ENCODE measurements at places on chromosomes 16 and 17.

DNA sequence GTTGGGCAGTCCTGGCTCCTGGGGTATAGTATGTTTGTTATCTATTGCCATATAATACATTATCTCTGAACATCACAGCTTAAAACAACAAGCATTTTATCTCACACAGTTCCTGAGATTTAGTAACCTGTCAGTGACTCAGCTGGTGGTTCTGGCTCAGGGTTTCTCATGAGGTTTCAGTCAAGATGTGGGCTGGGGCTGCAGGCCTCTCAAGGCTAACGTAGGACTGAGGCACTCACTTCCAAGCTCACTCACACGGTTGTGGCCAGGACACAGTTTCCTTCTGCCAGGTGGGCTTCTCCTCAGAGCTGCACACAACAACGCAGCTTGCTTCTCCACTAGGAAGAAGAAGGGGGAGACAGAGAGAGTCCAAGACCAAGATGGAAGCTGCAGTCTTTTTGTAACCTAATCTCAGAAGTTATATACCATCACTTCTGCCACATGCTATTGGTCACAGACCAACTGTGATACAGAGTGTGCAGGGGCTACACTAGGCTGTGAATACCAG lies 10.3 kb upstream of the MED13 start:
- no peak for DNase-seq

GRCh38 chr16:67336648-67337047 lies 10.0 kb downstream of the LRRC36 start:
- no peak for DNase-seq

- DNase-seq = no peak
Measured at GRCh38 chr16:66486773-66487579, 59.9 kb downstream of the BEAN1 start.

GRCh38 chr16:21185659-21186325 lies 25.6 kb downstream of the ZP2 start:
- DNase-seq = no peak

DNA sequence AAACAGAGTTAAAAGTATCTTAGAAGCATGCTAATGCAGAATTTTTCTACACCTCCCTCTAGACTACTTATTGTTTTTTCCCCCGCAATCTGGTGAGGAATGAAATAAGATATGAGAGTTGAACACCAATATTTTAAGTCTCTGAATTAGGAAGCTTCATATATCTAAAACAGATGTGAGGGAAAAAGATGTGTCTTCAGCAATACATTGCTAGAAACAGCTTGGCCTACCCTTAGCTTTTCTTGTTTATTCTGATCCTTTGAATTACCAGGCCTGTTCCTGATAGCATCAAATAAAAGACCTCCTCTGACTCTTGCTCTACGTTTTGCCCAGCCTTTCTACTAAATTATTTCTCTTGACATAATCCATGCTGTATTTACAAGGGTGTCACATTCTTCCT lies 221.8 kb downstream of the CDH11 start:
- DNase-seq = no peak

- no peak for DNase-seq
Measured at GRCh38 chr16:53334581-53334980, 99.7 kb upstream of the RBL2 start.

GRCh38 chr16:71915350-71915749 lies 20.0 kb downstream of the IST1 start:
- DNase-seq = no peak

GRCh38 chr17:17511881-17512858 lies 16.0 kb upstream of the RASD1 start:
- DNase-seq = no peak

GRCh38 chr16:10965440-10966061 lies 21.2 kb downstream of the CLEC16A start:
- peak; percentile 35 for DNase-seq

- DNase-seq = no peak
Measured at GRCh38 chr17:37693328-37693727, 50.1 kb upstream of the DDX52 start.

- DNase-seq = no peak
Measured at GRCh38 chr17:66787914-66788313, 47.0 kb upstream of the CACNG5 start.

DNA sequence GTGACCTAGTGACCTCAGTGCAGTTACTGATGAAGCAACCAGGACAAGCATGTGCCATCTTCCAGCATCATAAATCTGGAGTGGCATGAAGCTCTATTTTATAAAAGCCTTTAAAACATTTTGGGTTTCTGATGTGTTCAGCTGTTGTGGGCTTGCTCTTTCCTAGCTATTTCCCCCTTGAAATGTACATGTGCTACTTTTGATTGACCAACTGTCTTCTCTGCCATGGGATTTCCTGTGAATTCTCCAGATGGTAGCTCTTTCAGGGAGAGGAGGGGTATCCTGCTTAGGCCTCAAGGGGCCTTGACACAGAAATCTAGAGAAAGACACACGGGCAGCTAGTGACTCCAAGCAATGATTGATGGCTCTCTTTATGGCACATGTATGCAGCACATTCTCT lies 1.9 kb upstream of the ASIC2 start:
- DNase-seq = no peak

DNA sequence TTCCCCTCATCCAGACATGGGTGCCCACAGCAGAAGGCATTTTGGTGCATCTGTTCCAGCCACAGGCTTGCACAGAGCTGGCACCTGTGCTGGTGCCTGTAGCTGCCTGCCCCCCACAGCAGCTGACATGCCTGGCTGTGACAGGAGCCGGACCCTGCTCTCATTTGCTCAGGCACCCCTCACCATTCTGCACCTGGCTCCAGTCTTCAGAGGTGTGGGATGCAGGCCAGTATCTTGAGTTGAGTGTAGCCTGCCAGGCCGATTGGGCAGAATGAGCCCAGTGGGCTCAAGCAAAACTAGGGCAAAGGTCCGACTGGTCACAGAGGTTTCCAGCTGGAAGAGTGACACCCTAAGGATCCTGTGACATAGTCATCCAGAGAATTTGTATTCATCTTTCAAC lies 887.7 kb downstream of the CDH11 start:
- no peak for DNase-seq

- DNase-seq = no peak
Measured at GRCh38 chr16:63684149-63685101, 1437.4 kb downstream of the CDH11 start.

GRCh38 chr16:19377864-19378263 lies 39.8 kb upstream of the TMC5 start:
- DNase-seq = no peak

DNA sequence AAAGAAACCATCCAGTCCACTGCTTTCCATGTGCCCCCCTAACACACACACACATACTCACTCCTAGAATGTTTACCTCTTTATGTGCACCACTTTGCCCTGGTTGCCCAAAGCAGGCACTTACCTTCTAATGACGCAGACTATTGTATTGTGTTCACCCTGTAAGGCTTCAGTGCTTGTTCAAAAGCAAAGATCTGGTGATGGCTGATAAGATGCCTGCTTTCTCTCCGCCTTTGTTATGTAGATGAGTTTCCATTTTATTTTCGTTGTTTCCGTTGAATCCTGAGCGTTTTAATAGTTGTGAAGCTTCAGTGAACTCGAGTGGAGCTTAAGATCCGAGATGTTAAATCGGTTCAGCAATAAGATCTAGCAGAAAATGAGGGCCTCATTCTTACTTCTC lies 452.7 kb downstream of the TMEM114 start:
- DNase-seq = no peak

DNA sequence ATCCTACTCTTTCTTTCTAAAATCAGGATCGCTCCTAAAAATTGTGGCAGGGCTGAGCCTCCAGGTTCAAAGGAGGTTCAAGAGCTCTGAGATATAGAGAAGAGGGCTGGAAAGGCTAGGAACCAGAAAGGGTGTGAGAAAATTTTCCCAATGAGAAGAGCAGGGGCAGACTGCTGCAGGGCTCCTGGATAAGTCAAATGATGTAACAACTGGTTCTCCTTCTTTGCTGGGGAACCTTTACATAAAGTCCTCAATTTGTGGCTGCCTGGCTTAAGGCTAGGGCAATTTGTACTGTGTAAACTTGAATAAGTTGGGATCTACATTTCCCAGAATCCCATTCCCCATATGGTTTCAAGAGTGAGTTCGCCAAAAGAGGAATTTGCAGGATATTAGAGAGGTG lies 16.3 kb upstream of the AKAP1 start:
- DNase-seq = no peak

GRCh38 chr17:77314601-77315000 lies 173.8 kb downstream of the SEC14L1 start:
- no peak for DNase-seq

DNA sequence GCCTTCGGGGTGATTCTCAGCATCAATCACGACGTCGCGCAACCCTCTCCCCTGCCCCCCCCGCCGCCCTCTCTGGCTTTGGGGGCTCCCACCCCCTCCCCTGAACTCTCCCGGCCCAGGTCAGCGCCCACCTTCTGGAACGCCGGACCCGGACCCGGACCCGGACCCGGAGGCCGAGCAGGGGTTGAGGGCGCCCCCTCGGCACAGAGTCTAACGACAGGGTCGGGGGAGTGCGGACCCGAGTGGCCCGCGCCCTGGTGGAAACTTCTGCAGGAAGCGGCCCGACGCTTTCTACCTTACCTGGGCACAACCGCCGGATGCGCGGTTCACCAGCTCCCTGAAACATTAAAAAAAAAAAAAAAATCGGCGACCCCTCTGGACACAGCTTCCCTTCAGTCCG lies 16.2 kb downstream of the SALL1 start:
- DNase-seq = no peak

- DNase-seq = no peak
Measured at GRCh38 chr17:10640475-10640874, 16.6 kb downstream of the MYH3 start.

GRCh38 chr17:681738-682529 lies 32.7 kb downstream of the VPS53 start:
- DNase-seq = peak; percentile 3

- DNase-seq = no peak
Measured at GRCh38 chr16:64736857-64737256, 385.0 kb downstream of the CDH11 start.

DNA sequence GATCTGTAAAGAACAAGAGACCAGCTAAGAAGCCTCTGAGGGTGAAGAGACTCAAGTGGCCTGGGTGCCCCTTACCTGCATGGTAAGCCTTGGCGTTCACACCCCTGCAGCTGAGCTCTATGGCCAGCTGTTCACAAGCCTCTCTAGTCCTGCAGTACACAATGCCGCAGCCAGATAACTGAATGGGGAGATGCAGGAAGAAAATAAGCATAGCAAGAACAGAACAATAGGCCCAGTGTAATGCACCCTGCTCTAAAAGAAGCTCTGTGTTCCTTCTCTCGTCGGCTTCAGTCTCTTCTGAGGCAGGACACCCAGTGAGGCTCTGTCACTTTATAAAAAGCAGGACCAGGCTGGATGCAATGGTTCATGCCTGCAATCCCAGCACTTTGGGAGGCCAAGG lies 5.4 kb downstream of the RECQL5 start:
- DNase-seq = no peak

DNA sequence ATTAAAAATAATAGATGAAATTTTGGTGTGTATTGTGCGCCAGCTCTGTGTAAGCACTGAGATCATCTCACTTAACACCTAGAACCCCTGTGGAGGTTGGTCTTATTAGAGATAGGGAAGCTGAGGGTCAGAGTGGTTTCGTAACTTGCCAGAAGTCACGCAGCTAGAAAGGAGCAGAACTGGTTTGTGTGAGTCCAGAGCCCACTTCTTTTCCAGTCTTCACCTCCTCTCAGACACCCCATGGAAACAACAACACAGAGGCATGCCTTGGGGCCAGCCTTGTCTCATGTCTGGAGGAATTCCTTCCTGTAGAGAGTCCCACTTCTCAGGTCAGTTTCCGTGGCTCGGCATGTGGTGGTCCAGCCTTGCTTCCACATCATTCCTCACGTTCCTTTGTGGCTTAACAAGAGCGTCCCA lies 16.5 kb downstream of the YPEL2 start:
- DNase-seq = no peak

- DNase-seq = no peak
Measured at GRCh38 chr16:86898386-86898785, 320.0 kb downstream of the FOXL1 start.

- DNase-seq = no peak
Measured at GRCh38 chr16:52611817-52612673, 65.1 kb upstream of the TOX3 start.

DNA sequence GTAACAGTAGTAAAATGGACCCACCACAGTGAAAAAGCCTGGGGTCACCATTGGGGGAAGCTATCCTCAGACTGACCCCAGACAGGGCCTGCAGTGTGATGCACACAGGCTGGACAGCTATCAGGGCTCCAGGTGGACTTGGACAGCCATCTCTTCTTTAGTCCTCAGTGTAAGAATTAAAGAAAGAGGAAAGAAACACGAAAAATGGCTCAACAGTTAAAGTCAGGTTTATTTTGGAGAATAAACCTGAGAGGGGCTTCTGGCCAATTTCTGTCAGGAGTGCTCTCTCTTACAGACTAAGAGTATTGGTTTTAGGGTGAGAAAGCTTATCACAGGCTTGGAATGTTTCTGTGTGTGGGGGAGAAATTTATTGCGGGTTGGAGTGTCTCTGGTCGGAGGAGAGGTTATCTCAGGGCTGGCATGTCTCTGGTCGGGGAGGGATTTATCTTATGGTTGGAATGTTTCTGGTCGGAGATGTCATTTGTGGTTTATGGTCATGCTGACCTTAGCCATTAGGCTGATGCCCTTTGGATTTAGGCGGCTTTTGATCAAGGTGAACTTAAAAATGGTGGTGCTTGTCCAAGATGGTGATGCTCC lies 10.8 kb upstream of the B4GALNT2 start:
- no peak for DNase-seq

DNA sequence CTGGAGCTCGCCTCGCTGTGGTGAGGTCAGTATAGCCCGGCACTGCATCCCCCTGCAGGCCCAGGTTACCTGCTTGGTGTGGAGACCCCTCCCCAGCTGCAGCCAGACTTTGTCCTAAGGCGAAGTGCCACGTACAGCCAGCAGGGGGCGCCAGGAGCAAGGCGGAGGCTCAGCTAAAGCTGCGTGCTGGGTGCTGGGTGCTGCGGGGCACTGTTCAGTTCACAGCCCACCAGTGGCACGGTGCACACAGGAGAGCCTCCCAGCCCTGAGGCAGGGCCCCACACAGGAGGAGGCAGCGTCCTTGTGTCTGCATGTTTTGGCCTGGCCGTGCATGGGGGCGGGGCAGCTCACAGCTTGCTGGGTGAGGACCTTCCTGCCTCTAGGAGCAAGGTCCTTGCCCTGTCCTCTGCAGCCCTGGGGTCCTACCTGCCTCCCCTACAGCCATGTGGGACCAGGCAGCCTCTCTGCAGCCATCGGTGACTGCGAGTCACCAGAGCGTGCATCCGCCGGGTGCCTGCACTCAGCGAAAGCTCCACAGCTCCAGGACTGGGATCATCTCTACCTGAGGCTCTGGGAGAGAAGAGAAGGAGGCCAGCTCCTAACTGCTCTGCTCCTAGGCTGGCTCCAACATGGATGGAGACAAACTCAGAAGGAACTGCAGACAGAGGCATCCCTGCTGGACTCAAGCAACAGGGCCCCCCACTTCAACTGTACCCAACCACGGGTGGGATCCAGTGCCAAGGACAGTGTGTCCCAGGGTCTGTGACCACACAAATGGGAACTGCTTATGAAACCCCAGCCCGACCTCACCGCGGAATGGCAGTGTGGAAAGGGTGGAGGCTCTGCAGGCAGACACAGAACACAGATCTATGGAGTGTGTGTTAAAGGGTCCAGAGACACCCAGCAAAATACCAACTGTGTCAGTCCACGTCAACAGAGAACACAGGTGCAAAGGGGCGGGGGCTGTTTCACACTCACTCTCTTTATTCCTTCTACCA lies 19.0 kb downstream of the SLC7A5 start:
- DNase-seq = peak; percentile 77

Measured in CD4-positive, alpha-beta T cell treated with Interleukin-17A for 1 hour (primary cell).